SJSA1 (cell line): ENCODE measurements at places on chromosomes 6 and 20. TPM values are rescaled to one million over a fixed set of nuclear protein-coding genes. Genes with fewer than 3 reads are reported as not detected.

DNA sequence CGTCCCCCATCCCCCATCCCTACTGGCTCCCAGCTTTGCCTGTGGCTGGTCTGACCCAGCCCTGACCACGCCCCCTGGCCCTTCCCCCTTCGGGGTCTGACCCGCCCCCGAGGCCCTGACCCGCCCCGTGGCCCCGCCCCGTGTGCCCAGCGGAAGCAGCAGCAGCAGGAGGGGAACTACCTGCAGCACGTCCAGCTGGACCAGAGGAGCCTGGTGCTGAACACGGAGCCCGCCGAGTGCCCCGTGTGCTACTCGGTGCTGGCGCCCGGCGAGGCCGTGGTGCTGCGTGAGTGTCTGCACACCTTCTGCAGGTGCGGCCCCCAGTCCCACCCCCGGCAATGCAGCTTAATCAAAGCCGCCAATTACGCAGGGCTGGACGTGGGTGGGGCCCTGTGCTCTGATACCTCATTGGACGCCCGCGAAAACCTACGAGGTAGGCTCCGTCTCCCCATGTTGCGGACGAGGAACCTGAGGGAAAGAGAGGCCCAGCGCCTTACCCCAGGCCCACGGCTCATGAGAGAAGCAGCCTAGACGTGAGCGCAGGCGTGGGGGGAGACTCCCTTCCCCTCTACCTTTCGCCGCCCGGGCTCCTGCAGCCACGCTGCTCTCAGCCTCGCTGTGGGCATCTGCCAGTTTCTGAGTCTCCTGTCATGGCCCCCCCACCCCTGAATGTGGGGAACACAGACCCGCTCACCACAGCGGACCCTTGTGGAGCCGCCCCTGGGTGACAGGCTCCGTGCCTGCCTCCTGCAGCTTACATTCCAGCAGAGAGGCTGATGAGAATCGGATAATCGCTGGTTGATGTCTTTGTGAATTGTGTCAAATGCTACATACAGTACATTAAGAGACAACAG lies 12.8 kb downstream of the RBCK1 start:
- DNase-seq = no peak

- DNase-seq = no peak
Measured at GRCh38 chr6:132998418-132998817, 184.0 kb downstream of the RPS12 start.

CCN5 gene
- not detected in 2 replicates for total RNA-seq

DNA sequence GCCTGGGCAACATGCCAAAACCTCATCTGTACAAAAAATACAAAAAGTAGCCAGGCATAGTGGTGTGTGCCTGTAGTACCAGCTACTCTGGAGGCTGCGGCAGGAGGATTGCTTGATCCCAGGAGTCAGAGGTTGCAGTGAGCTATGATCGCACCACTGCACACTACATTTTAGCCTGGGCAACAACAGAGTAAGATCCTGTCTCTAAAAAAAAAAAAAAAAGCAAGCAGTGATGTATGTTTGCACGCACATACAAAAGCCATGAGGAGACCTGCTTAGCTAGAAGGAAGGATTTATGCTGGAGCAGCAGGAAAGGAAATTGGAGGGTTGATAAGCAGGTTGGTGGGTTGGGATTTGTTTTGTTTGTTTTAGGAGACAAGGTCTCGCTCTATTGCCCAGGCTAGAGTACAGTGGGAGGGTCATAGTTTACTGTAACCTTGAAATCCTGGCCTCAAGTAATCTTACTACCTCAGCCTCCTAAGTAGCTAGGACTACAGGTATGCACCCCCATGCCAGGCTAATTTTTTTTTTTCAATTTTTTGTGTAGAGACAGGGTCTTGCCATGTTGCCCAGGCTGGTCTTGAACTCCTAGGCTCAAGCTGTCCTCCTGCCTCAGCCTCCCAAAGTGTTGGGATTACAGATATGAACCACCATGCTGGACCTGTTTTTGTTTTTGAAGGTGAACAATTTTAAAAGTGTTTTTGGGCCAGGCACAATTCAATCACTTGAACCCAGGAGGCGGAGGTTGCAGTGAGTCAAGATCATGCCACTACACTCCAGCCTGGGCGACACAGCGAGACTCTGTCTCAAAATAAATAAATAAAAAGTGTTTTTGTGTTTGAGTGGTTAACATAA lies 4.0 kb downstream of the ZSWIM3 start:
- DNase-seq = no peak

DNA sequence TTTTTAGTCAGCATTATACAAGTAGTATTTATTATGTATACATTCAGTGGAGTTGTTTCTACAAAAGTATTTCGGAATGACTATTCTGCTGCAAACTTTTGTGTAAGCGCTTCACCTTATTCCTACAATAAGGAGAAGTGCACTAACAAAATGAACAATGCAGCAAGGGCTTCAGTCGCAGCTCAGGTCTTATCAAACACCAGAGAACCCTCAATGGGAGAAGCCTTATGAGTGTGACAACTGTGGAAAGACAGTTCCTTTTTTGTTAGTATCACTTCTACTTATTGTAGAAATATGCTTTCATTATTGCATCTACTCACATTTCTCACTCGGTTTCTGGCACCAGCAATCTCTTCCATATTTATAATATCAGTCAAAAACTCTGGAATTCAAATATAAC lies 18.8 kb downstream of the ZKSCAN3 start:
- no peak for DNase-seq

DNA sequence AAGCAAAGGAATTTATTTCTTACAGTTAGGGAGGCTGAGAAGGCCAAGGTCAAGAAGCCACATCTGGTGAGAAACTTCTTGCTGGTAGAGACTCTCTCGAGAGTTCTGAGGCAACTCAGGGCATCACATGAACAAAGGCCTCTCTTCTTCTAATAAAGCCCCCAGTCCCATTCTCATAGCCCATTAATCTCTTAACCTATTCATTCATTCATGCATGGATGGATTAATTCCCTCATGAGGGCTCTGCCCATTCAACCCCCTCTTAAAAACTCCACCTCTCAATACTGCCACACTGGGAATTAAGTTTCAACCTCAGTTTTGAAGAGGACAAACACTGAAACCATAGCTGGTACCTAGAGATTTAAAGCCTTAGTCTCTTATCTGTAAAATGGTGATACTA lies 217.9 kb upstream of the SPTLC3 start:
- no peak for DNase-seq

DNA sequence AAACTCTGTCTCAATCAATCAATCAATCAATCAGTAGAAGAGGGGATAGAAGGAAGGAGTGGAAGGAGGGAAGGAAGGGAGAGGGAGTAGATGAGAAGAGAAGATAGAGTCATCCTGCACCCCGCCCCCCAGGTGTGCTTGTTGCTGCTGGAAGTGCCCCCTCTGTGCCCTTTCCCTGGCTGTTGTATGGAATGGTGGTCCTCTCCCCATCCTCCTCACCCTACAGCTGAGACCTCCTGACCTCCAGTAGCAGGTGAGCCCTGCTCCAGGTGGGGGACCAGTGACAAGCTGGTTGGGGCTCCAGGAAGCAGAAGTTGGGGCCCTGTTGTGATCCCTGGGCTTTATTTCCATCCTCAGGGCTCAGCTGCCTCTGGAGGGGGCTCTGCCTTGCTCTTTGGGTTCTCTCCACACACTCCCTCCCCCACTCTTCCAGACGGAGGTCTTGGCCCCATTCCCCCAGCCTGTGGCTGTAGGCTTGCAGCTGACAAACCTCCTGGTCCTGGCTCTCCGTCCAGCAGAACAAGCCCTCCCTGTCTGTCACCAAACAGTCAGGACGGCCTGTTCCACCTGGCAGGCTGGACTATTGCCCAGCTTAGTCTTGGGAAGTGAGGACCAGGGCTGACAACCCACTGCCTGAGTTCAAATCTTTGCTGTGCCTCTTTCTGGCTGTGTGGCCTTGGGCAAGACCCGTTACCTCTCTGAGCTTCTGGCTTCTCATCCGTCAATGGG lies 26.0 kb upstream of the SCRT2 start:
- DNase-seq = no peak

TUBB2B gene
- total RNA-seq = 33.1 and 49.5 TPM in 2 replicates

DNA sequence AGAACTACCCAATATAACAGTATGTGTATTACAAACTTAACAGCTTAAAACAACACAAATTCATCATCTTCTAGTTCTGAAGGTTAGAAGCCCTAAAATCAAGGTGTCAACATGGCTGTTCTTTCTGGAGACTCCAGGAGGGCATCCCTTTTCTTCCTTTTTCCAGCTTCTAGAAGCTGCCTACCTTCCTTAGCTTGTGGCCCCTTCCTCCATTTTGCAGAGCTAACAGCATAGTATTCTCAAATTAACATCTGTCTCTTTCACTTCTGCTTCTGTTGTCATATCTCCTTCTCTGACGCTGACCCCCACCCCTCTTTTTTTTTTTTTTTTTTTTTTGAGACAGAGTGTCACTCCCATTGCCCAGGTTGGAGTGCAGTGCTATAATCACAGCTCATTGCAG lies 52.8 kb upstream of the AKIRIN2 start:
- DNase-seq = no peak

GRCh38 chr6:118932421-118932820 lies 2.5 kb downstream of the MCM9 start:
- DNase-seq = no peak

- DNase-seq = no peak
Measured at GRCh38 chr6:46032110-46032998, 16.7 kb upstream of the CLIC5 start.

SIRPD gene
- not detected in 2 replicates for total RNA-seq

- DNase-seq = no peak
Measured at GRCh38 chr6:39527792-39528564, 197.2 kb downstream of the KIF6 start.

DNA sequence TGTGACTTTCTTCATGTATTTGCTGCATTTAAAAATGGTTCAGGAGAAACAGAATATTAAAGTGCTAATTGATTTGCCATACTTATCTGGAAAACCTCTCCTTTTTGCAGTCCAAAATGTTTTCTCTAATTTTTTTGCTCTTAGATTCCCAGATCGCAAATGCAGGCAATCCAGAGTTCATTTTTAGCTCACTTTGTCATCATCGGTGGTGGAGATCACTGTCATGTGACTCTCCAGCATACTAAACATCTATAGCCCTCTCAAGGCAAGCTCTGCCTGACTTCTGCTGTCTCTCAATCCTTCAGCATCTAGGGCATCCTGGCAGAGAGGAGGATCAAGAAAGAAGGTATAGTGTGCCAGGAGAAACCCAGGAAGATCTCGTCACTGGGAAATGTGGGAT lies 24.8 kb downstream of the ABRACL start:
- no peak for DNase-seq

GRCh38 chr20:9573335-9574151 lies 59.2 kb downstream of the LAMP5 start:
- DNase-seq = no peak

DNA sequence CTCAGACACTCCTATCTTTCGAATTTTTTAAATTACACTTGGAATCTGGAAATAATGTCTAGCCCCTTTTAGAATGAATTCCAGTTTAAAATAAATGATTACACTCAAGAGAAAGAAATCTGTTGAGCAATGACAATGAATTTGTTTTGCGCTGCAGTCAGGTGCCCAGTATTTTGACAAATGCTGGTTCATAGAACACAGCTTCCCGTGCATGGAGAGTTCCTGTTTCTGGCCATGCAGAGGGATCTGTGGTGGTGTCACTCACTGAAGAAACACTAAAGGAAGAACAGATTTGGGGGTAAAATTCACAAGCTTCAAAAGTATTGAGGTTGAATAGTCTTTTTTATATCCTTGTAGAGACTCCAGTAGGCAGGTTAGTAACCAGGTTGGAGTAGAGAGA lies 113.4 kb upstream of the CEP85L start:
- no peak for DNase-seq

DNA sequence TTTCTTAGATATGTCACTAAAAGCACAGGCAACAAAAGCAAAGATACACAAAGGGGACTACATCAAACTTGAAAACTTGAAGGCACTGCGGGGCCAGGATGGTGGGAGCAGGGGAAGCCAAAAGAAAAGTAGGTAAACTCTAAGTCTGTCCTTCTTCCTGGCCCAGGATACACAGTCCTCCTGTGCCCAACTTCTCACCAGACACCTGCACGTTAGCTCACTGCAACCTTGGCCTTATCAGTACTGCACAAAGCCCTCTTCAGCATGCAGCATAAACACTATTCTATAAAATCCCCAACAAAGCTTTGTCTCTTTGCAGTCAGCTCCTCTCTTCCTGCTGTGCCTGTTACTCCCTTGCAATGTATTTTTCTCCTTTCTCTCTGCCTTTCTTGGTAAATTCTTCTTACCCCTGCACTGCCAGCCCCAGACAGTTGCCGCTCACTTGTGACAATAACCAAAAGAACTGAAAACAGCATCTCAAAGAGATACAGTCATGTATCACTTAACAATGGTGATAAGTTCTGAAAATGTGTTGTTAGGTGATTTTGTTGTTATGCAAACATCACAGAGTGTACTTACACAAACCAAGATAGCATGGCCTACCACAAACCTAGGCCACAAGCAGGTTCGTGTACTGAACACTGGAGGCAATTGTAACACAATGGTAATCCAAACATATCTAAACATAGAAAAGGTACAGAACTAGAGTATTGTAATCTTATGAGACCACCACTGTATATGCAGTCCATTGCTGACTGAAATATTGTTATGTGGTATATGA lies 51.2 kb downstream of the NINL start:
- no peak for DNase-seq

ADGB gene
- total RNA-seq = not detected in 2 replicates

DNA sequence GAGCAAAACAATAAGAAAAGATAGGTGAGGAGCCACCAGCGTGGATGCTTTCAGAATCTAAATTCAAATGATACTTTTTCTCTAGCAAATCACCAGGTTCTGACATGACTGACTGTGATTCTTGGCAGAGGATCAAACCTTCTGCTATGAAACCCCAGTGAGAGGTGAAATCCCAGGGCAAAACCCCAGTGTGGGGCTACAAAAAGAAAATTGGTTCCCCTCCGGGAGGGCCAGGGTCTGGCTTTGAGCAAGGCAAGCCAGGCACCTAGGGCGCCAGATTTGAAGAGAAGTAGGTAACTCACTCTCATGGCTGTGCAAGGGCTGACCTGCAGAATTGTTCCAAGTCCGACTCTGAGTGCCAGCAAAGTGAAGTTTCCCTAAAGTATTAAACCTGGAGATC lies 20.2 kb upstream of the RALGAPA2 start:
- peak; percentile 28 for DNase-seq

DNA sequence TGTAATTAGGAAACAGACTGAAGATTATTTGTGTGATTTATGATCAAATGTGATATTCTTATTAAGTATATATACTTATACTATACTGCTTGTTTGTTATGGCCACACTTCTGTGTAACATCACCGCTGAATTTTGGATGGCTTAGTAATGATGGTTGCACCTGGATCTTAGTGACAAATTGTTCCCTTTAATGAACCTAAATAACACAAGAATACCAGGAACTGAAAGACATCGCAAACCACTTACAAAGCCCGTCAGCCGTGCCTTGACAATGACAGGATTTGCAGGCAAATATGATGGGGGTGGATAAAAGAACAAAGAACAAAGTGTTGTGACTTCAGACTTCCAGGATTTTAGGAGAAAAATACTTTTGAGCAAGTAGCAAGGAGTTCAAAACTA lies 67.1 kb downstream of the LAMP5 start:
- no peak for DNase-seq

RALY gene
- total RNA-seq = 120 and 160 TPM in 2 replicates

GRCh38 chr6:142868917-142869316 lies 76.1 kb downstream of the HIVEP2 start:
- no peak for DNase-seq
